ENCODE measurements at places on chromosomes 5 and 9.

- no peak for DNase-seq
Measured at GRCh38 chr5:59036274-59036961, 453.5 kb downstream of the RAB3C start.

DNA sequence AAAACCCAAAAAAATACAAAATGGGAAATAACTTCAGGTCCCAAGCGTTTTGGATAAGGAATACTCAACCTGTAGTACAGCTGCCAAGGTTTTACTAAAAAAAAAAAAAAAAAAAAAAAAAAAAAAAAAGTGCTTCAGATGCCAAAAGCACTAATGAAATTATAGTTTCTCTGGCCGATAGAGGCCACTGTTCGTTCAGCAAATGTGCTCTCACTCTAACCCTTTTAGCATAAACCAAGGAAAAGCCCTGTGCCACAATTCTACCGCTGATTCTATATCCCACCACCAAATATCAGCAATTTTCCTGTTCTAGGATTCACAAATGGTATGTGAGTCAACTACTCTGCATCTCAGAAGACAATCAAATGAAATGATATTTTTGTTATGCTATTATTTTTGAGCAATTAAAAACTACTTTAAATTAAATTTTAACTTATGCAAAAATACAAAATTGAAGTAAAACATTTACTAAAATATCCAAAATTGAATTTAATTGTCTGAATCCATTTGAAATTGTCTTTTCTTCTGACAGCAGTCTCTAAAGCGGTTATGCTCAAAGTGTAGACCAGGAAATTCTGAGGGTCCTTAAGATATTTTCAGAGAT lies 79.8 kb downstream of the RICTOR start:
- no peak for DNase-seq

DNA sequence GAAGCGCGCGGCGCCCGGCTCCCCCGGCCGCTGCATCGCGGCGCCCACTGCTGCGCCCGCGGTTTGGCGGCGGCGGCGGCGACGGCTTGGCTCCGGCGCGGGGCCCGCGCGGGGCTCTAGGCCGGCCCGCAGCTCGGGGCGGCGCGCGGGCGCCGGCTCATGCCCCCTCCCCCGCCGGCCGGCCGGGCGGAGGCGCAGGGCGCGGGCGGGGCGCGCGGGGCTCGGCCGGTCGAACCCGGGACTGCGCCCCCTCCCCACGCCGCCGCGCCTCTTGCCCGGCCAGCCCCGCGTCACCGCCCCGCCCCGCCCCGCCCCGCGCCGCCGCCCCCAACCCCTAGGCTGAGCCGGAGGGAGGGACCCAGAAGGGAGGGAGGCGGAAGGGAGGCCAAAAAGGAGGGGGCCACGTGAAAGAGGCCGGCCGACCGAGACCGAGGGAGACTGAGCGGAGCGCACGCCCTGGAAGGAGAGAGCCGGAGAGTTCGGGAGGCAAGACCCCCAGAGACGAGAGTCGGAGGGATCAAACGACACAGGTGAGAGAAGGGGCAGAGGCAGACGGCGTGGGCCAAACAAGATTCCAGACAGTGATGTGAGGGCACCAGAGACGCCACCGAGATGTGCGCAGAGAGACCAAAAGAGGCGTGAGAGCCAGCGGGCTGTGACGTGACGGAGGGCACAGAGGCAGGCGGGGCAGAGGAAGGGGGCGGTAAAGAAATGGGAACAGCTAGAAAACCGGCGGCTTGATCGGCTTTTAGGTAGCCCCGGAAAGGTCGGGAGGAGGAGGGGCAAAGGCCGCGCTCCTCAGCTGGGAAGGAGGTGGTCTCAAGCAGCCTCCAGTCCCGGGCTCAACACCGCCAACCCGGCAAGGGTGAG lies at the start of gene BARX1:
Gene BARX1, minus strand, starts transcription at position 245 of the 870 bp plus-strand sequence. Its CDS starts 209 bp downstream, at position 36.
- no peak for DNase-seq

GRCh38 chr5:141822144-141822543 lies 56.1 kb downstream of the PCDH1 start:
- DNase-seq = no peak

DNA sequence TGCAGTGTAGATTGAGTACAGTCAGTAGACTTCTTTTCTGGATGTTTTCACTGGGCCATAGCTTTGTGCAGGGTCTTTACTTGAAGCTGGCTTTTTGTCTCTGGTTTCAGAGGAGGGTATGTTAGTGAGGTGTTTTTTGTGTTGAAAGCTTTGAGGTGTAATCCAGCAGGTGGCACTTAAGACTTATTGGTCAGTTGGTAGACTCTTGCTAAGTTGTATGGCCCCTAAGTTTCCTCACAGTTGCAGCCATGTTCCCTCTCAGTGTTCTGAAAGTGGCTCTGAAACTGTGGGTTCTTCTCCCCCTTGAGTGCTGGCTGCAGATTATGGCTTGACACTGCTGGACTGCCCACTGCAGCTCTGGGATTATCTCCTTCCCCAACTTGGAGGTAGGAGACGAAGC lies 55.7 kb upstream of the SLC44A1 start:
- no peak for DNase-seq

All from pancreas (tissue), 10 donors.